ENCODE measurements at places on chromosomes 16 and 17. TPM values are rescaled to one million over a fixed set of nuclear protein-coding genes. Genes with fewer than 3 reads are reported as not detected.

ZG16 gene
- total RNA-seq = not detected

DNA sequence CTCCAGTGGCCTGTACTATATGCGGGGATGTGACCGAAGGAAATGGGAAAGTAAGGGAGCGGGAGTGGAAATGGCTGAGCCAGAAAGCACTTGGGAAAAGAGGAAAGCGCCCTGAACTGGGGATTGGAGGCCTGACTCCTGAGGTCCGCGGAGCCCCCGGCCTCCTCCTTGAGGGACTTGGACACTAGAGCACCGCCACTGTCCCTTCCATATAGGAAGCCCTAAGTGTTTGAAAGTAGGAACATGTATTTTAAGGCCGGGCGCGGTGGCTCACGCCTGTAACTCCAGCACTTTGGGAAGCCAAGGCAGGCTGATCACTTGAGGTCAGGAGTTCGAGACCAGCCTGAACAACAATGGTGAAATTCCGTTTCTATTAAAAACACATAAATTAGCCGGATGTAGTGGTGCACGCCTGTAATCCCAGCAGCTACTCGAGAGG, 530 bp upstream of the ZDHHC7 start:
- no peak for DNase-seq

DNA sequence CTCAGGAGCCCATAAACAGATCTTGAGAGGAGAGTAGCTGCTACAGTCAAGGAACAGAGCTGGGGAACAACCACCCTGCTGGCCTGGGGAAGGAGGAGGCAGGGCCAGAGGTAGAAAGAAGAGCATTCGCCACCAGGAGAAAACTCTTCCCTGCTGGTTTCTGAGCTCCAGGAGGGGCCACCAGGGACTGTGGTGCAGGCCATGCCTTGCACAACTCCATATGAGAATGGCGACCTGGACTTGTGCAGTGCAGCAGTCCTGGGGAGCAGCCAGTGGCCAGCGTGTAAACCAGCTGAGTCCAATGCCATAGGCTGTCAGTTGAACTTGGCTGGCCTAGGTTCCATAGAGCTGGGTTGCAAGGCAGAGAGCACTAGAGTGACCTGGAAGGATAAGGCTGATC, 11.6 kb downstream of the SLC13A2 start:
- DNase-seq = no peak

SNX20 gene
- total RNA-seq = not detected

GRCh38 chr17:74239172-74239571, 25.8 kb downstream of the TTYH2 start:
- DNase-seq = no peak

PDIA2 gene
- 0.29 TPM for total RNA-seq

DNA sequence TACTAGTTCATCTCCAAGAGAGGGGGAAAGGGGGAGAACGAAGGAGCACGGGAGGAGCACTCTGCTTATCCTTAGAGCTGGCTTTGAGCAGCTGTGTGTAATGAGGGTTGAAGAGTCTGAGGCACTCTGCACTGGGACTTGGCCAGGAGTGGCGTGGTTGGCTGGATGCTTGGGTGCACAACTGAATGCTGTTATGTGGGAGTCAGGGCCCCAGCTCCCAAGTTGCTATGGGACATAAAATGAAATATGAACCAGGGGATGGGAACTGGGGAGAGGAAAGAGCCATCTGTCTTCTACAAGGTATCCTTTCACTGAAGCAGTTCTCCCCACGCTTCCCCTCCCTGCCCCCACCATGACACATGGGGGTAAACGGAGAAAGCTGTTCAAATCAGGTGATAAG, 105.9 kb upstream of the ANKFN1 start:
- no peak for DNase-seq

All from A172 (cell line).